CD8-positive, alpha-beta memory T cell (primary cell): ENCODE measurements at places on chromosomes 16 and 17. TPM values are rescaled to one million over a fixed set of nuclear protein-coding genes. Genes with fewer than 3 reads are reported as not detected.

Gene CASKIN1
- polyA plus RNA-seq = not detected

Gene LLGL2
- 39.5 TPM for polyA plus RNA-seq

Gene UBB
- polyA plus RNA-seq = 2,132 TPM

Gene ST6GALNAC2
- 2.9 TPM for polyA plus RNA-seq

Gene TBC1D3C
- polyA plus RNA-seq = not detected

DNA sequence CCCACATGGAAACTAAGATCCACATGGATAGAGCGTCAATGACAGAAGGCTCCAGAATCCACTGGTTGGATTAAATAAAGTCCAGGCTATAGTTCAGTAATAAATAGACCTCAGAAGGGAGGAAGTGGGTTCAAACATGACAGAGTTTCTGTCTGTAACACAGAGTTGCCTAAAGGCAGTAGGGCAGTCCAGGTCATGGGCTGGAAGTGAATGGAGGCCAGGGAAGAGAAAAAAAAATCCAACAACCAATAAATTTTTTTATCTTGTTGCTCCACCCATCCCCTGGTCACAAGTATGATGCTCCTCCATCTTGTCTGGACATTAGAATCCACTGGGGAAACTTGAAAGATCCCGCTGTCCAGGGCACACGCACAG lies 92.4 kb downstream of the RGS9 start:
- H3K27ac ChIP-seq = no peak overlapping the region
- H3K27me3 ChIP-seq = no peaks in the 10 kb centered on the region
- no peaks in the 10 kb centered on the region for H3K36me3 ChIP-seq
- peaks cover 21% of the 10 kb centered on the region for H3K4me1 ChIP-seq

DNA sequence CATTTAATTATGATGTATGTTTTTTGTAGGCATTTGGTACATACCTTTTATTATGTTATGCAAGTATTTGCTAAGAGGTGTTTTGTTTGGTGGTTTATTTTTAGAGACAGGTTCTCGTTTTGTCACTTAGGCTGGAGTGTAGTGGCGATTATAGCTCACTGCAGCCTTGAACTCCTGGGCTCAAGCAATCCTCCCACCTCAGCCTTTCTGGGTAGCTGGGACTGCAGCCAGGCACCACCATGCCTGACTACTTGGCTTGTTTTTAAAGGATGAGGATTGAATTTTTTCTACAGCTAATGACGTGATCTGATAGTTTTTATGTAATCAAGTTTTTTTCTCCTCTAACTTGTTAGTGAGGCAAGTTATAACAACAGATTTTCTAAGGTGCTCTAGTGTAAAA lies 199.6 kb downstream of the SPECC1 start:
- H3K27me3 ChIP-seq = no peaks in the 10 kb centered on the region
- H3K27ac ChIP-seq = no peak overlapping the region
- peaks cover 7% of the 10 kb centered on the region for H3K4me1 ChIP-seq
- DNase-seq = no peak
- H3K4me3 ChIP-seq = no peak overlapping the region

- DNase-seq = no peak
- peak overlapping the region; percentile 81 for H3K4me3 ChIP-seq
- peaks cover 19% of the 10 kb centered on the region for H3K4me1 ChIP-seq
These were observed 16.7 kb upstream of the BAIAP2 start for GRCh38 chr17:81018044-81018802.
